ENCODE measurements at places on chromosomes 2 and 18. TPM values are rescaled to one million over a fixed set of nuclear protein-coding genes. Genes with fewer than 3 reads are reported as not detected.
A peak's percentile ranks its signal among the peaks of the same experiment; 100 is the strongest.

DNA sequence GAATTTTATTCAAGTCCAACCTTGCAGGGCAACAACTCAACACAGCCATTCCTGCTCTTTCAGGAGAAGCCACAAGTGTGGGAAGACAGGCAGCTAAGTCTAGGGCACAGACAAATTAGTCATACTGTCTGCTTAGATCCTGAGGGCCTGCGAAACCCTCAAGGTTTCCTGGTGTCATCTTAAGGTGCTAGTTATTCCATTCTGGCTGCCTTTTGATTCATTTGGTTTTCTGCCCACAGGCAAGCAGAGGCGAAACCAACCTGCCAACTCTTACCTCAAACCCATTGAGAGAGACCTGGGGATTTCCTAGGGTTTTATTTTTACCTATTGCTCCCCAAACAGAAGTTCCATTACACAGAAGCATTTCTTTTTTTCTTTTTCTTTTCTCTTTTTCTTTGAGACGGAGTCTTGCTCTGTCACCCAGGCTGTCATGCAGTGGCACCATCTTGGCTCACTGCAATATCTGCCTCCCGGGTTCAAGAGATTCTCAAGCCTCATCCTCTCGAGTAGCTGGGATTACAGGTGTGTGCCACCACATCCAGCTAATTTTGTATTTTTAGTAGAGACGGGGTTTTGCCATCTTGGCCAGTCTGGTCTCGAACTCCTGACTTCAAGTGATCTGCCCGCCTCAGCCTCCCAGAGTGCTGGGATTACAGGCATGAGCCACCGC is 23.7 kb upstream of the SCYGR1 start:
- DNase-seq, result no peak

COBLL1 gene
- 6.4 TPM for polyA plus RNA-seq

GRCh38 chr2:98476192-98476868 is 31.7 kb downstream of the INPP4A start:
- DNase-seq, result no peak

DNA sequence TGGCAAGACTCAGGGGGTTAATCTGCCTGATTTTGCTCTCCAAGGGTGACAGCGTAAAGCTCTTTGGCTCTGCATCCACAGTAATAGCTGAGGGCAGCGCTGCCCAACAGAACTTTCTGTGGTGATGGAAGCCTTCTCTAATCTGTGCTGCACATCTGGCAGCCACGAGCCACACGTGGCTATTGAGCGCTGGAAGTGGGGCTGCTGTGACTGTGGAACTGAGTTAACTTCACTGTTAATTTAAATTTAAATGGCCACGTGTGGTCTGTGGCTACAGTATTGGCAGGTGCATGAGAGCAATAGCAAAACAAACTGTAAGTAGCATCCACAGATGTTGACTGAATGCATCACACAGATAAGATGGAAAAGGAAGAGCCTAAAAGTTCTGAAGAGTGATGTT is 47.3 kb upstream of the TMEM200C start:
- no peak for DNase-seq

- DNase-seq, result no peak
Measured at GRCh38 chr2:160165996-160166395, 34.1 kb downstream of the ITGB6 start.

- DNase-seq, result no peak
Measured at GRCh38 chr2:127653421-127654083, 7.6 kb downstream of the GPR17 start.

ZRANB3 gene
- polyA plus RNA-seq, result 6.9 TPM

GRCh38 chr2:1032030-1032429 is 81.4 kb downstream of the SNTG2 start:
- DNase-seq, result no peak

DNA sequence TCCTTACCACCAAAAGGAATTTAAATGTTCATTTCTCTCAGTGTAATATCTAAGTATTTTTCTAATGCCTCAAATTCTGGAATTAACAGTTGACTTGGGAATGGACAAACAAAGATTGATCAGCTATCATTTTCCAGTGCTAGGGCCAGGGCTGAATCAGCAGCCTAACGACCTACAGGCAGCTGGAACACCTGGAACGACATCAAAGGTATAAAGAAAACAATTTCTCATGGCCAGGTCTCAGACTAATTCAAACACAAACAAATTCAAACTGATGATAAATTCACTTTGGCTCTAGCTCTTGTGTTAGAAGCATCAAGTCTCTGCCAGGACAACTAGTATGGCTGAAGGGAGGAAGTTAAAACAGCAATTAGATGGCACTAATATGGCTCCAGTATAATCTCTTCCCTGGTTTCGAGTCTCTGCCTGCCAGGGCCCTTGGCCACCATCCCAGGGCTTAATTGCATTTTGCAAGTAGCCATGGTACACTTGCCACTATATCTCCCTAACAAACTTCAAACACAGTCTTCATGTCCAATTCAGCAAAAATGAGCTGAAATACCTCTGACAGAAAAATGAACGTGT is 70.2 kb upstream of the FSHR start:
- no peak for DNase-seq

- no peak for DNase-seq
Measured at GRCh38 chr2:4180631-4181030, 477.3 kb downstream of the DCDC2C start.

IL1R1 gene
- 8.4 TPM for polyA plus RNA-seq

CXCR1 gene
- polyA plus RNA-seq, result not detected

GRCh38 chr2:224613543-224614286 is 28.6 kb upstream of the CUL3 start:
- DNase-seq, result no peak

DNA sequence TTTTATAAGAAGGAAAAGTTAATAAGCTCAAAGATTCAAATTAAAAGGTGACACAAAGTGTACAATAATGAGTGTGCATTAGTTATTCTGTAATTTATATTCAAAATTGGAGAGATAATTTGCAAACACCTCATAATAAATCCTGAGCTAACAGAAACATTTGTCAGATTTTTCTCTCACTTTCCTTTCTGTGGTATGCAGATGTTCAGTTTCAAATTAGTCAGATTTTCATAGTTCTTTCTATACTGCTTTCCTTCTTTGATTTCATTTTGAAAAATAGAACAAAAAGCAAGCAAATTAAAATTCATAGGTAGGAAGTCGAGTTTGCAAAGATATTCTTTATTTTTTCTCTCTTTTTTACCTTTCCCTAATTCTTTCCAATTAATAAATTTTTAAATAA is 1420.1 kb upstream of the NXPH2 start:
- DNase-seq, result no peak

GRCh38 chr2:19711470-19712372 is 190.1 kb downstream of the TTC32 start:
- DNase-seq, result peak; percentile 91

DNA sequence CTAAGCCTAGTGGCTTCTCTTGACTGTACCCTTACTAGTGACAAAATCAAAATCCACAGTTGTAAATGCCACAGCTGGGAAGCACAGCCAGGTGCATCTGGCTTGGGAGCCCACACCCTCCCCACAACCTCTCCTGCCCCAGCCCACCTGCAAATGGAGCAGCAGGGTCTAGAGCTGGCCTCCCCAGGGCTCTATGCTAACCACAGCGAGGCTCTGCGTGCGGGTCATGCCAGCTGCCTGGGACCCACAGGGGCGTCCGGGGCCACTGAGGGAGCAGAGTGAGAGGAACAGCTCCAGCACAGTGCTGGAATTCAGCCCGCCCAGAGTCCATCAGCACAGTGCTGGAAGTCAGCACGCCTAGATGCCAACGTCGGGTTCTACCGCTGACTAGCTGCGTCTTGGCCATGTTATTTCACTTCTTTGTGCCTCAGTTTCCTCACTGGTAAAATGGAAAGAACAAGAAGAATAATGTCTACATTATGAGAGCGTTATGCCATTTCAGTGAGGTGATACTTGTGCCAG is 109.1 kb upstream of the ID2 start:
- no peak for DNase-seq

DNA sequence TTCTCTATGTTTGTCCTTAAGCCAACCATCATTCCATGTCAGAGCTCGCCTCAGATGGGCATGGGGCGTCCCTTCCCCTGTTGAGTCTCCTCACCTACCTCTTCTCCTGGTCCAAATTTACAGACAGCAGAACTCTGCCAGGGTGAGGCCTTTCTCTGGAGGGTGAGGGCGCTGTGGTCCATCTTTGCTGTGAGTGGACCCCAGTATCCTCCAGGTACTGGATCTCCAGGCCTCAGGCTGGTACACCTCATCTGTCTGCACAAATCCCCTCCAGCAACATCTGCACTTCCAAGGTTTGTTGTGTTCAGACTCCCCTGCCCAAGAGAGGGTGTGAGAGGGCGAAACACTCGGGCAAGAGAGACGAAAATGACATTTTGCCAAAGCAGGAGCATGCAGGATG is 63.9 kb upstream of the EDAR start:
- no peak for DNase-seq

Data from forelimb muscle (tissue), 1 donor.